ENCODE measurements at places on chromosomes 7 and 10. TPM values are rescaled to one million over a fixed set of nuclear protein-coding genes. Genes with fewer than 3 reads are reported as not detected.
A peak's percentile ranks its signal among the peaks of the same experiment; 100 is the strongest.

The GFRA1 gene
- polyA plus RNA-seq: 0.22 TPM

The SNCG gene
- polyA plus RNA-seq: 60.8 TPM

The KLHDC10 gene
- 12.8 TPM for polyA plus RNA-seq

The MMP21 gene
- not detected for polyA plus RNA-seq

The GATA3 gene
- polyA plus RNA-seq: 7.2 TPM

The ACSM6 gene
- polyA plus RNA-seq: not detected

The LLCFC1 gene
- not detected for polyA plus RNA-seq

The TMEM196 gene
- not detected for polyA plus RNA-seq

The CAPZA2 gene
- 48.1 TPM for polyA plus RNA-seq

The GNGT1 gene
- not detected for polyA plus RNA-seq

The LRRN3 gene
- polyA plus RNA-seq: not detected

The SORBS1 gene
- 2.0 TPM for polyA plus RNA-seq

The FBXO24 gene
- polyA plus RNA-seq: 0.16 TPM

The HNRNPF gene
- 126 TPM for polyA plus RNA-seq

The PDLIM1 gene
- polyA plus RNA-seq: 91.1 TPM

The ZNF365 gene
- 0.76 TPM for polyA plus RNA-seq

The SND1 gene
- polyA plus RNA-seq: 113 TPM

The SLC16A9 gene
- 0.38 TPM for polyA plus RNA-seq

The UCMA gene
- not detected for polyA plus RNA-seq

DNA sequence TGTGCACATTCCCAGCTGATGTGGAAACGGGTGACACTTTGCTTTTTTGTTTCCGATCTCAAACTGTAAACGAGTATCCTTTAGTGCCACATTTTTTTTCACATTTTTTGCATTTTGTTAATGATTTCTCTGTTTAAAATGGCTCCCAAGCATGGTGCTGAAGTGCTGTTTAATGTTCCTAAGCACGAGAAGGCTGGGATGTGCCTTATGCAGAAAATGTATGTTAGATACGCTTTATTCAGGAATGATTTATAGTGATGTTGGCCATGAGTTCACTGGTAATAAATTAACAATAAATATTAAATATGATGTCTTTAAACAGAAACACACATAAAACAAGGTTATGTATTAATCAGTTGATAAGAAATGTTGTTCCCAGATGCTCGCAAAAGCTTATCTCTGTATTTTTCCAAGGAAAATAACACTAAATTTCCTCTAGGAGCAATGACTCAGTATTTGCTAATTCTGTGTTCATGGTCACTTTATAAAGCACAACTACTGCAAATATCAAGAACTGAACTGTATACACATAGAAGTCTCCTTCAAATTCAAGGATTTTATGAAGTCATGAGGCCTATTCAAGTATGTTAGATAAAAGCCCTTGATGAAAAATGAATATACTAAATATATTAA is 305.9 kb upstream of the SMIM30 start:
- no peaks in the 10 kb centered on the region for H3K27me3 ChIP-seq
- H3K27ac ChIP-seq: no peak overlapping the region
- no peaks in the 10 kb centered on the region for H3K36me3 ChIP-seq
- H3K4me1 ChIP-seq: no peaks in the 10 kb centered on the region

GRCh38 chr10:132646443-132647097 is 109.0 kb downstream of the INPP5A start:
- DNase-seq: no peak
- no peak overlapping the region for H3K27ac ChIP-seq
- no peaks in the 10 kb centered on the region for H3K4me1 ChIP-seq
- H3K4me3 ChIP-seq: no peak overlapping the region

DNA sequence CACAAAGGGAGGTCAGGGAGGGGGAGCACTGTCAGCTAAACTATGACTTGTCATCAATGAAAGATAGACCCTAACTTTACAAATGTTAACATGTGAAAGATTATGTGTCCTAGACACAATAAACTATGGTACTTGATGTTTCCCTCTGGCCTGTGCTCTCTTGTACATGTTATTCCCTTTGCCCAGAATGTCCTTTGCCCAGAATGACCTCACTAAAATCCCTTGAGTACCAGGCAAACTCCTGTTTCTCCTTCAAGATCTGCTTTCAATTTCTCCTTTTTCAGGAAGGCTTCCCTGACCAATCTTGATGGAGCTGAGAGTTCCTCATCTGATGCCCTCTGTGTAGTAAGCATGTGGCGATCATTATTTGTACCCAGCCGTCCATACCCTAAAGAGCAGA is 143.1 kb downstream of the ZNF365 start:
- H3K36me3 ChIP-seq: no peaks in the 10 kb centered on the region
- no peaks in the 10 kb centered on the region for H3K4me1 ChIP-seq
- no peak overlapping the region for H3K27ac ChIP-seq
- H3K4me3 ChIP-seq: no peak overlapping the region
- H3K27me3 ChIP-seq: no peaks in the 10 kb centered on the region
- DNase-seq: no peak

- H3K27me3 ChIP-seq: no peaks in the 10 kb centered on the region
- no peak overlapping the region for H3K4me3 ChIP-seq
- peaks cover 11% of the 10 kb centered on the region for H3K4me1 ChIP-seq
- no peak for DNase-seq
Observed at GRCh38 chr10:17088118-17088806, 41.3 kb downstream of the CUBN start.

- no peak overlapping the region for H3K4me3 ChIP-seq
- peaks cover 69% of the 10 kb centered on the region for H3K4me1 ChIP-seq
- peak; percentile 49 for DNase-seq
- H3K27ac ChIP-seq: peak overlapping the region; percentile 92
- H3K27me3 ChIP-seq: no peaks in the 10 kb centered on the region
Observed at GRCh38 chr10:110502851-110503301, 5.2 kb downstream of the DUSP5 start.

GRCh38 chr10:83253011-83253671 is 886.2 kb upstream of the GHITM start:
- no peaks in the 10 kb centered on the region for H3K36me3 ChIP-seq
- no peak overlapping the region for H3K4me3 ChIP-seq
- H3K27ac ChIP-seq: no peak overlapping the region
- H3K4me1 ChIP-seq: no peaks in the 10 kb centered on the region

DNA sequence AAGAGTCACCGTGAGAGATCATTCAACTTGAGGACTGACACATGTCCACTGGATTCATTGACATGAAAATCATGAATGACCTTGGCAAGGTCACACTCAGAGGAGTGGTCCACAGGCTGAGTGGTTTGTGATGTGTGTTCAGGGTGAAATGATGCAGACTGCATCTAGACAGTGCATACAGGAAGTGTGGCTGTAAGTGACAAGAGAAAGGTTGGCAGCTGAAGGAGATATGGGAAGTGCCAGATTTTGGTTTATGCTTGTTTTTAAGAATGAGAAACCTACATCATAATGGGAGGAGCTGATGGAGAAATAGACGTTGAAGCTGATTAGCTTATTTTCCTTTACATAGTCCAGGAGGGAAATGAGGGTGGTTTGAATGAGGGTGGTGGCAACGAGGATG is 64.8 kb upstream of the VIPR2 start:
- H3K27me3 ChIP-seq: no peaks in the 10 kb centered on the region
- no peaks in the 10 kb centered on the region for H3K4me1 ChIP-seq
- no peaks in the 10 kb centered on the region for H3K36me3 ChIP-seq

- H3K4me3 ChIP-seq: no peak overlapping the region
- H3K27me3 ChIP-seq: no peaks in the 10 kb centered on the region
- peak; percentile 98 for DNase-seq
- H3K4me1 ChIP-seq: peaks cover 51% of the 10 kb centered on the region
- H3K36me3 ChIP-seq: no peaks in the 10 kb centered on the region
Observed at GRCh38 chr7:47786557-47787248, 161.6 kb downstream of the PKD1L1 start.

- peaks cover 6% of the 10 kb centered on the region for H3K36me3 ChIP-seq
Observed at GRCh38 chr7:150365673-150366398, 2.8 kb upstream of the REPIN1 start.

- no peaks in the 10 kb centered on the region for H3K27me3 ChIP-seq
- no peak for DNase-seq
- H3K4me3 ChIP-seq: no peak overlapping the region
- H3K4me1 ChIP-seq: peaks cover under 1% of the 10 kb centered on the region
- no peak overlapping the region for H3K27ac ChIP-seq
- peaks cover 56% of the 10 kb centered on the region for H3K36me3 ChIP-seq
Observed at GRCh38 chr10:80516506-80517075, 21.1 kb upstream of the SH2D4B start.

GRCh38 chr10:95604630-95605029 is 43.5 kb upstream of the SORBS1 start:
- H3K36me3 ChIP-seq: peaks cover 4% of the 10 kb centered on the region
- no peaks in the 10 kb centered on the region for H3K4me1 ChIP-seq

GRCh38 chr7:33722383-33723101 is 182.8 kb upstream of the BMPER start:
- peak; percentile 59 for DNase-seq
- H3K4me3 ChIP-seq: no peak overlapping the region
- H3K27me3 ChIP-seq: no peaks in the 10 kb centered on the region
- no peaks in the 10 kb centered on the region for H3K36me3 ChIP-seq
- peak overlapping the region; percentile 33 for H3K27ac ChIP-seq

- H3K36me3 ChIP-seq: peaks cover 2% of the 10 kb centered on the region
- DNase-seq: no peak
- H3K4me3 ChIP-seq: peak overlapping the region; percentile 23
- H3K4me1 ChIP-seq: peaks cover 23% of the 10 kb centered on the region
- no peaks in the 10 kb centered on the region for H3K27me3 ChIP-seq
Observed at GRCh38 chr7:143287339-143287934, 714 bp upstream of the CASP2 start.

GRCh38 chr7:43014406-43014805 is 82.2 kb downstream of the MRPL32 start:
- no peaks in the 10 kb centered on the region for H3K36me3 ChIP-seq
- H3K4me1 ChIP-seq: no peaks in the 10 kb centered on the region
- H3K4me3 ChIP-seq: no peak overlapping the region
- H3K27ac ChIP-seq: no peak overlapping the region

All from endothelial cell of umbilical vein (primary cell).